ENCODE measurements at places on chromosomes 3 and 15. TPM values are rescaled to one million over a fixed set of nuclear protein-coding genes. Genes with fewer than 3 reads are reported as not detected.

LDHAL6B gene
- not detected for total RNA-seq

ABHD10 gene
- 49.4 TPM for total RNA-seq

CXCR6 gene
- total RNA-seq = 0.41 TPM

CPEB1 gene
- total RNA-seq = 1.1 TPM

LTK gene
- 1.6 TPM for total RNA-seq

UROC1 gene
- not detected for total RNA-seq

CCR9 gene
- 0.10 TPM for total RNA-seq

MYL3 gene
- total RNA-seq = 33.1 TPM

CRABP1 gene
- 21.6 TPM for total RNA-seq

LCTL gene
- not detected for total RNA-seq

Data from tongue (tissue), 3 donors.